ENCODE measurements at places on chromosomes 3 and 15. TPM values are rescaled to one million over a fixed set of nuclear protein-coding genes. Genes with fewer than 3 reads are reported as not detected.

Gene NMB
- 1.5 TPM for polyA plus RNA-seq

Gene EPHA6
- polyA plus RNA-seq, result 0.20 TPM

Gene ZNF660
- polyA plus RNA-seq, result 0.31 TPM

Gene TNNC1
- polyA plus RNA-seq, result 1.3 TPM

Gene PP2D1
- polyA plus RNA-seq, result not detected

Gene CCR8
- 0.06 TPM for polyA plus RNA-seq

Gene MYD88
- 26.5 TPM for polyA plus RNA-seq

Gene ACSBG1
- polyA plus RNA-seq, result 0.10 TPM

Data from esophagus (tissue), 2 donors.